ENCODE measurements at places on chromosomes 7 and 10.

DNA sequence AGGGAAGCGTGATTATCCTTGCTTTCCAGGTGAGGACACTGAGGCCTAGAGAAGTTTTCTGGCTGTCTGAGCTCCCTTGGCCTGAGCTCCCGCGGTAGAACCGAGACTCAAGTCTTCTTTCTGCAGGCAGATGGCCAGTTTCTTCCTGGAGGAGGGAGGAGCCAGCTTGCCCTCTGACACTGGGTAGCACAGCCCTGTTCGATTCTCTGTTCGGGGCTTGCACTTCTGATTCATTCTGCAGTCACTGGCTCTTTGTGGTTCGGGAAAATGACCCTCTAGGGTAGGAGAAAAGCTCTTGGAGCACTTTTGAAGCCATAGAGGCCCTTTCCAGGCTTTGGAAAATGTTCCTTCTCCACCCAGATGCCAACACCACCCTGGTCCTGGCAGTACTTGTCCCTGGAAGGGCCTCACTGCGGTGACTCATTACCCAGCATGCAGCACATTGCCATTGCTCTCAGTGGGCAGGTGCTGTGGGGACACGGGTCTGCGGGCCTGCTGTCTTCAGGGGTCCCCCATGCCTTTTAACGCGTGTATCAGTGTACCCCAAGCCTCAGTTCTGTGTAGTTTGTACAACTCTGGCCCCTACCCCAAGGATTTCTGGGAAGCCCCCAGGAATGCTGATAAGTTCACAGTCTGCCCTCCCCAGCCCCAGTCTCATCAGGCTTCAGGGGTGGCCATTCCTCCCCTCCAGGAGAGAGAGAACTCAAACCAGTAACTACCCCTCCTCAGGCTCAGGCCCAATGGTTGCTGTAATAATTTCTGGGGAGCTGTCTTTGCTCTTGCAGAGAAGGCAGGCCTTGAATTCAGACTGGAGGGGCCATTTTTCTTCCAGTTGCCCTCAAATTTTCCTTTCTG, 11.9 kb downstream of the CHST3 start:
- peak; percentile 73 for DNase-seq

GRCh38 chr7:149558149-149558861, 60.7 kb upstream of the ZNF746 start:
- DNase-seq = peak; percentile 65

DNA sequence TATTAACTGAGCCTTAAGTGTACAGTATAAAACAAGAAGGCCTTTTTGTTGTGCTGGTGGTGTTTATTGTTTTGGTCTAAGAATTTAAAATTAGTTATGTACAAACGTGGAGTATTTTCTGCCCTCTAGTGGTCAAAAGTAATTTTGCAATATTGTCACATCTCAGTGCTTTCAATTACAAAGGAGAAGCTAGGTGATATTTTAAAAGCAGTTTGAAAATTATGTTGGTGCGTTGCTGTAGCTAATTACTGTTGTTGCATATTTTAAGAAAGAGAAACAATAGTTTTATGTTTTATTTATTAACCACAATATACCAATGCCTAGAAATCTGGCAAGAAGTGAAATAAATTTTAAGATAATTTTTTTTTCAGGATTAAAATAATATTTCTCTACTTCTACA, 11.4 kb downstream of the NPVF start:
- peak; percentile 63 for DNase-seq

DNA sequence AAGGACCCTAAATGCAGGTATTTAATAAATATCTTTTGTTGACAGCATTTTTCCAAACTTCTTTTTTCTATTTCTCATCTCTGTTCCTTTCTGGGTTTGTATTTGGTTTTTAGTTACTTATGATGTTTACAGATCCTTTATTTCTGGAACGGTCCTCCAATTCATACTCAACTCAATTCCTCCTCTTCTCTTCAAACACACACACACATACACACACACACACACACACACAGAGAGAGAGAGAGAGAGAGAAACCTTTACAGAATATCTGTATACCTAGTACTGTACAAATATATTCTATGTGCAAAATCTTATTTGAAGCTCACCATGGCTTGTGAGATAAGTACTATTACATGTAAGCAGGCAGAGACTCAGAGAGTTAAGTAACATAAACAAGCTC, 21.6 kb upstream of the GOT1 start:
- no peak for DNase-seq

- DNase-seq = peak; percentile 40
Measured at GRCh38 chr10:9762966-9763656, 1254.6 kb upstream of the CELF2 start.

- no peak for DNase-seq
Measured at GRCh38 chr7:41476460-41476803, 226.5 kb downstream of the INHBA start.

DNA sequence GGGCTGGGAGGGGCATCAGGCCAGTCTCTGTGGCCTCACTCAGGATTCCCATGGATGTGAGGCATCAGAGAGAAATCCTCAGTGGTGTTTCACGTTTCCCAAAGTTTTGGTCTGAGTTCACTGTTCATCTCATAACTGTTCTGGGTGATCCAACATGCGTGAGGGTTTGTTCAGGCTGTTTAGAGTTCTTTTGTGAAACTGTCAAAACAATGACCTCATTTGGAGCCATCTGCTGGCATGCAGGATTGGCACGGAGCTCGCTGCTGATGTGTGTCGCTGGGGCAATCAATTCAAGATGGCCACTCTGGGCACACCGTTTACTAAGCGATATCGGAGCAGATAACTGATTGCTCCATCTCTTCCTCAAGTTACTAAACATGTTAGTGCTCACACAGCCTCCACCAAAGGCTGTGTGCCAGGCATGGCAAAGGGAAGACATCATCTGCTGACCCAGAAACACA, 365.6 kb downstream of the WDR11 start:
- DNase-seq = no peak

DNA sequence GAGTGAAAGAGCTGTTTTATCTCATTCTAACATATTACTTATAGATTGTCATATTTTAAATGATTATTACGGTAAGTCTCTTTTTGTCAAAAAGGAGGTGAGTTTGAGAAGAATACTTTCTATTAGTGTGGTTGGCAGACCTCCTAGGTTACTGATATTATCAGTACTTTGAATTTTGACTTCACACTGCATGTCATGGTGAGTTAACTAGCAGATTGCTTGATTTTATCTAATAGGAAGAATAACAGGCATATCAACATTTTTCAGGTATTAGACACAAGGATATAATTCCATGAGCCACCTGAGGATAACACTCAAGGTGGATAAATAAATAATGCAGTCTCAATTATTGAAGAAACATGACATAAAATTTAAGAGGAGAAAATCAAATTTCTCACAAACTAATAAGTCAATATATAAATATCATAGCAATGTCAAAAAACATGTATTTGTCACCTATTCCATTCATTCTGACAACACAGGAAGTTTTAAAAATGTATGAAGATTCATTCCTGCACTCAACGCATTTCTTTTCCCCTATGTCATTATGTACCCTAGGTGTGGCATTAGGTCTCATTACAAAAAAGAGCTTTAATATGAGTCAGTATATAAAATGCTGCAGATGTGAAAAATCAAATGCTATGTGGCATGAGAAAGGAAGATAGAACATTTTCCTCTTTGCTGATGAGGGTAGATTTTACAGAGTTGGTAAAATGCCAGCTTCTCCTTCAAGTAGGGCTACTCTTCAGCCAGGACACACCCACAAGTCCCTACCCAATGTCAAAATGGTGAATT, 1621.6 kb downstream of the REEP3 start:
- no peak for DNase-seq

- DNase-seq = peak; percentile 56
Measured at GRCh38 chr10:100504096-100504495, 15.6 kb downstream of the SEC31B start.

- DNase-seq = no peak
Measured at GRCh38 chr7:138900035-138900828, 81.0 kb downstream of the KIAA1549 start.

DNA sequence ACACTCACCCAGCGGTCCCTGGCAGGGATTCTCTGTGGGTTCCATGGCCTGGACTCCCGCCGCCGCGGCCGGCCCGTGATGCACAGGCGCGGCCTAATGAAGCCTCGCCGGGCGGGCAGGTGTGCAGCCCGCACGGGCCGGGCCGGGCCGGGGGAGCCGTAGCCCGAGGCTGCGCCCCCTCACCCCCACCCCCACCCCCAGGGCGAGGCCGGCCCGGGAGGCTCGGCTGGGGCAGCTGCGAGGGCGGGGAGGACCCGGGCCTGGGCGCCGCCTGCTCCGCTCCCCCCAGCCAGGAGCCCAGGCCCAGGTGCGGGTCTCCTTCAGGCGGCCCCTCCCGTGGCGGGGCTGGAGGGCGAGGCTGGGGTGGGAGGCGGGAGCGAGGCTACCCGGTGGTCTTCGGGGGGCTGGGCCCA, at the start of gene NOBOX:
Gene NOBOX, minus strand, starts transcription at position 45 of the 413 bp plus-strand sequence.
- no peak for DNase-seq

GRCh38 chr10:16105082-16105481, 244.8 kb upstream of the MINDY3 start:
- DNase-seq = no peak

GRCh38 chr7:129821476-129821875, 131.3 kb downstream of the UBE2H start:
- no peak for DNase-seq

GRCh38 chr10:26703974-26704373, 6.5 kb downstream of the PDSS1 start:
- DNase-seq = no peak

GRCh38 chr10:98351831-98352402, 63.1 kb downstream of the PYROXD2 start:
- peak; percentile 90 for DNase-seq

GRCh38 chr7:55504093-55504859, 68.0 kb downstream of the VOPP1 start:
- peak; percentile 48 for DNase-seq

DNA sequence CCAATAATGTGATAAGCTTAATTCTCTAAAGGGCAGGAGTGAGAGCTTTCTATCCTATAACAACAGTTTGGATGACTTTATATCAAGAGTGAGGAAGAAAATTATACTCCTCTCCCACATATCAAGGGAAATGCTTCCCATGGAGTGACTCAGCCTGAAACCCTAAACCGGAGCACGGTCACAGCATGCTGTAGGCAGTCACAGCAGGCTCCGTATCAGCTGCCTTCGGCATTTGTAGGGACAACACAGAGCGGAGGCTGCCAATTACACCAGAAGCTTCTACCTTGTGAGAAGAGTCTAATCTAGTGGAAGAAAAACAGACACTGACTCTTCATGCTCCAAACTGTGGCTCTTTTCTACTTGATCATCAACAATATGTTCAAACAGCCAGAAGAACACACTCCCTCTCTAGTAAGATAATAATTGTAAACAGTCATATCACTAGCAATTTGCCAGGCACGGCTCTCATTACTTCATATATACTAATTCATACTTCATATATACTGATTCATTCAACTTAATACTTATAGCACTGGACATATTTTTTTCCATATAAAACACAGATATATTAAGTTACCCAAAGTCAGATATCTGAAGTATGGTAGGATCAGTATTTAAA, 65.9 kb downstream of the DGKB start:
- peak; percentile 63 for DNase-seq

GRCh38 chr10:99375426-99375825, 46.3 kb downstream of the CNNM1 start:
- DNase-seq = no peak

- no peak for DNase-seq
Measured at GRCh38 chr10:132176623-132177500, 9.9 kb upstream of the DPYSL4 start.

GRCh38 chr7:22992874-22993840, 20.8 kb downstream of the HYCC1 start:
- DNase-seq = no peak

DNA sequence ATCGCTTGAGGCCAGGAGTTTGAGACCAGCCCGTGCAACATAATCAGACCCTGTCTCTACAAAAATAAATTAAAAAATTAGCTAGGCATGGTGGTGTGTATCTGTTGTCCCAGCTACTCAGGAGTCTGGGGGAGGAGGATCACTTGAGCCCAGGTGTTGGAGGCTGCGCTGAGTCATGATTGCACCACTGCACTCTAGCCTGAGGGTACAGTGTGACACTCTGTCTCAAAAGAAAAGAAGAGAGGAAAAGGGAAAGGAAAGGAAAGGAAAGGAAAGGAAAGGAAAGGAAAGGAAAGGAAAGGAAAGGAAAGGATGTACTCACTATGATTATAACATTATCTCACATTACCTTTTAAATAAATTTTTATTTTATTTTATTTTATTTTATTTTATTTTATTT, 56.5 kb upstream of the MPP7 start:
- DNase-seq = no peak

GRCh38 chr10:11150231-11150731, 132.6 kb downstream of the CELF2 start:
- DNase-seq = no peak

DNA sequence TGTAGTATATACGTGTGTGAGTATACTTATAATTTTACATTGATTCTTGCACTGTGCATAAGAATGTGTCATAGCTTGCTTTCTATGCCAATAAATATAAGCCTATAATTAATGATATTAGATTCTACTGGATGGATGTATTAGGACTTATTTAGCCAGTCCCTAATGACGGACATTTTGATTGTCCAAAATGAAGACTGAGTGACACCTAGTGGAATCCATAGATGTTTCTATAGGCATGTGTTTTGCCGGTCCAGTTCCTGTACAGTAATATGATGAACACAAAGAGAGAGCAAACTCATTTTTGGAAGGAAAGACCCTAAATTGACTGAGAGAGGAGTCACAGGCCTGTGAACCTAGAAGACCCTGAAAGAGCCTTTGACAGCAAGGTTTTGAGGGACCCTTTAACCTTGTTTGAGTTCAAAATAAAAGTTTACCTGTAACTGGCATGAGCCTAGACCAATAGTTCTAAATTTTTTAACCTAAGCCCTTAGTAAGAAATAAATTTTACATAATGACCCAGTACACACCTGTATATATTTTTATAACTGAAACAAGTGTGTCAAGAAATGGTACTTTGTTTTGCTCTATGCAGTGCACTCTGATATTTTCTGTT, 42.4 kb upstream of the AGBL3 start:
- peak; percentile 48 for DNase-seq

GRCh38 chr10:91340613-91341362, 69.4 kb upstream of the HECTD2 start:
- DNase-seq = peak; percentile 78

- no peak for DNase-seq
Measured at GRCh38 chr7:28160551-28160991, 20.0 kb downstream of the JAZF1 start.

DNA sequence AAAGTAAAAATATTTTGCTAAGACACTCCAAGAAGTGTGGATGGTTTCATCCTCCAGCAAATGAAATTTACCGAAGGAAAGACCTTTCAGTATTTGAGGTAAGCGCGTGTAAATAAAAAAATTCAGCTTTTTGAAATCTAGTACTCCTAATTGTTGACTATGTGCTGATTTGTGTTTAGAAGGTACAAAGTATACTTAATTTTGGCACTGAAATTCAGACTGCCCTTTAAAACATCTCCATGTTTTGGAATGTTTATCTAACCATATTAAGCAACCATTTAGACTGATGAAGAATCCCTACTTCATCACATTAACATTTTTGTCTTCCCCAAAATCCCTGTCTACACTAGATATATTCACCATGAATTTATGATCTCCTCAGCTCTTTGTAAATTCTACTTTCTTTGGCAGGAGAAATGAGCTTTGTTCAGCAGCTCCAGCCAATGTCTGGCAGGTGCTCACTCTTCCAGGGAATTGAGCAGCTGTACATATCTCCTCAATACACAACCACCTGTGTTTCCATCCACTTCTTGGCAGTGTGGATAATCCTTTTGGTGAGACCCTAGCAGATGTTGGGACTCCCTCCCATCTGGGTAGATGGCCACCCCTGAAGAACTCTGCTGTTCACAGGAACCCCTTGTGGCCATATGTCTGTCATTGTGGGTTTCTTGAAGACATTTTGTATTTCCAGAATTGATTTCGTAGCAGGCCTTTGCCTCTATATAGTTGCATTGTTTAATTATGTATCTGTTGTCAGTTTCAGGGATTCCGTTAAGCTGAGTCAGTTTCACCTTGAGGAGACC, 129.4 kb upstream of the SAMD8 start:
- no peak for DNase-seq
